Suprapubic skin (tissue), 4 donors: ENCODE measurements at places on chromosomes 13 and 19. TPM values are rescaled to one million over a fixed set of nuclear protein-coding genes. Genes with fewer than 3 reads are reported as not detected.
A peak's percentile ranks its signal among the peaks of the same experiment; 100 is the strongest.

The GNG7 gene
- total RNA-seq = 4.3 TPM

The MTUS2 gene
- total RNA-seq = 0.26 TPM

The LILRB1 gene
- total RNA-seq = not detected

The KLF1 gene
- not detected for total RNA-seq

GRCh38 chr19:16338470-16339360 is 14.1 kb downstream of the KLF2 start:
- no peak for DNase-seq

DNA sequence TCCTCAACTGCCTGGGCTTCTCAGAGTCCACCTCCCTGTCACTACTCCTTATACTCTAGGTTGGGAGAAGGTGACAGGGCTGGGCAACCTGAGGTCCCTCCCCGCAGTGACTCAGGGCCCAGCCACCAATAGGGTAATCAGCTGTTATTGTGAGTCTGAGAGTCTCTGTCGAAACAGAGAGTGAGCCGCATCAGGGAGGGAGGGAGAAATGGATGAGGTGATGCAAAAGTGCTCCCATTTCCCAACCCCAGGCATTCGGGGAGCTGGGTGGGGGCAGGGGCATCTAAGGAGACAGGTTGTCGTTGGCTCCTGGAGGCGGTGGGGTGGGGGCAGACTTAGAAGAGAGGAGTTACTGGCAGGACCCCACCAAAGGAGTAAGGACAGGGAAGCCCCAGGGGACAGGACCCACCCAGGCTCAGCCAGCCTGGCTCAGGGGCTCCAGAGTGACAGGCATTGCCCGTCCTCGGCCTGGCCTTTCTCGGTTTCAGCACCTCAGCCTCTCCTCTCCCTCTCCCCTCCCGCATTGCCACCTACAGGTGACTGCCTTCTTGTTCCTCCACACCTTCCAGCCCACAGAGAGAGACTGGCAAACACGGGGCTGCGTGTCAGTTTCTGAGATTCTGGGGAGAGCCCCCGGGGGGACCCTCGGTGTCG is at the start of gene DMKN:
DMKN (minus strand) TSS at position 22 of the 654 bp plus-strand sequence. CDS start 174 bp downstream, outside the sequence.
- no peak for DNase-seq

- DNase-seq = no peak
These were observed 194.8 kb downstream of the DCLK1 start for GRCh38 chr13:35936246-35936978.

GRCh38 chr19:38979812-38980211 is 4.3 kb upstream of the FBXO17 start:
- no peak for DNase-seq

- DNase-seq = no peak
These were observed 7.9 kb upstream of the LGALS14 start for GRCh38 chr19:39696387-39696786.

- DNase-seq = no peak
These were observed 785.0 kb upstream of the MIR17HG start for GRCh38 chr13:90562443-90562842.

GRCh38 chr19:38549942-38550341 is 67.8 kb downstream of the MAP4K1 start:
- no peak for DNase-seq

DNA sequence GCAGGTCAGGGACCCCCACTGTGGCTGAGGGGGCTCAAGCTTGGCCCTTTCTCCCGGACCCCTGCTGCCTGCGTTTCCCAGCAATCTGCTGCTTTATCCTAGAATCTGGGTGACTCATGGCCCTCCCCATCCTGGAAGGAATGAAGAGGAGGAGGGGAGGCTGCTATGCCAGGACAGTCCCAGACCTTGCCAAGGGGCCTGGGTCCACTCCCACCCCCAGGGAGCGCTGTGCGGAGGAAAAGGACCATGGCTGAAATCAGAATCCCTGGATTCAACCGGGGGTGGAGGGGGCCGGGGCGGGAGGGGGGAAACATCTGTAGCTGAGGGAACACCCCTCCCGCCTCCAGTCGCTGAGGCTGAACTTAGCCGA is 20.5 kb downstream of the ZNF114 start:
- no peak for DNase-seq

DNA sequence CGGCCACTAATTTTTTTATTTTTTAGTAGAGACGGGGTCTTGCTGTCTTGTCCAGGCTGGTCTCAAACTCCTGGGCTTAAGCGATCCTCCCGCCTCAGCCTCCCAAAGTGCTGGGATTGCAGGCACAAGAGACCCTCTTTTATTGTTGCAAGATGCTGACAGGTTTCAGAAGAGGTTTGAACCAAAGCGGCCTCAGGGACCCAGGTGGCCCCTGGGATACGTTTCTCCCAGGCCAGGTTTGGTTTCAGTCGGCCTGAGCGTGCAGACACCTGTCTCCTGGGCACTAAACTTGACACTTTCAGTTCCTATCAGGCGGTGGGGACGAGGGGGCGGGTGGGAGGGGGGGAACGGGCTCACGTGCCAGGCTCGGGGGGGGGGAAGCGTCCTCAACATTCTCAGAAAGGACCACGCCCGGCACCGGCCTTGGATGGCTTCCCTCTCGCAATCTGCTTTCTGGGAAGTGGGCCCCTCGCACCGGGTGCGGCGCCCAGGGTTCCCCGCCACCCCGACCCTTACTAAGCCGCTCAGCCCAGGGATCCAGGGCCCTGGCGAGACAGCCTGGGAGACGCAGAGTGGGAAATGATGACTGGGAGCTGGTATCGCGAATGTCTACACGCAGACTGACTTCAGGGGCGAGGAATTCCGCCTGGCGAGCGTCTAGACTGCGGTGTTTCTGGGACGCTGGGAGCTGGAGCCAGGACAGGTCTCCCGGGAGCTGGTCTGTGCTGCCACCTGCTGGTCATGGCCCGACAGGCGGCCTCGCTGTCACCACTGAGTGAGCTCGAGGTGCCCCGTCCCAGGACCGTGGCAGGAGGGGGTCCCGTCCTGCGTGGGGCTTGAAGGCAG is 91.6 kb downstream of the GNG7 start:
- DNase-seq = peak; percentile 95

GRCh38 chr13:101858860-101859259 is 406.4 kb downstream of the ITGBL1 start:
- no peak for DNase-seq
